ENCODE measurements at places on chromosomes 6 and 20.

- DNase-seq = no peak
Measured at GRCh38 chr6:98653179-98653578, 181.2 kb upstream of the POU3F2 start.

- no peak for DNase-seq
Measured at GRCh38 chr20:59866338-59866737, 67.1 kb downstream of the SYCP2 start.

GRCh38 chr6:3946778-3947177, 97.6 kb downstream of the FAM50B start:
- no peak for DNase-seq

GRCh38 chr6:29593199-29593855, 8.4 kb downstream of the OR2H2 start:
- DNase-seq = no peak

- DNase-seq = no peak
Measured at GRCh38 chr6:55449225-55449624, 122.0 kb downstream of the GFRAL start.

GRCh38 chr20:24875078-24875477, 74.0 kb upstream of the CST7 start:
- DNase-seq = no peak

DNA sequence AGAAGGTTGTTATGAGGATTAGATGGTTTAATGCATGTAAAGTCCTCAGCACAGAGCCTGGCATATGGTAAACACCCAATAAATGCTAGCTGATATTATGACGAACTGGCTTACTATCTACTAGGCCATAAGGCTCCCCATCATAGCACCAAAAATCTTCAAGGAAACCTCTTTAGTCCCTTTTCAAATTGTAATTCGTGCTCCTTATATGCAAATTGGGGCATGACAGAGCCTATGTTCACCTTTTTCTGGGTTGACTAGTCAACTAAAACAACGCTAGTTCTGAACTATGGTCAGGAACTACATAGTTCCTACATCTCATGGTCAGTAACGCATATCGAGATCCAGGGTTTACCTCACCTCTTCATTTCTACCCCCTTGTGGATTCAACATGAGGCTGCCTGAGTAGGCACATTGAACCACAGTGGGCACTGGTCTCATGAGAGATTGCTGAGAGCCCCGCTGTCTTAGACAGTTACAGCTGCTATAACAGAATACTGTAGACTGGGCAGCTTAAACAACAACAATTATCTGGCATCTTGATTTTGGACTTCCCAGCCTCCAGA, 97.2 kb upstream of the TNFAIP3 start:
- DNase-seq = no peak

- DNase-seq = no peak
Measured at GRCh38 chr6:39425346-39426072, 103.0 kb upstream of the KCNK16 start.

DNA sequence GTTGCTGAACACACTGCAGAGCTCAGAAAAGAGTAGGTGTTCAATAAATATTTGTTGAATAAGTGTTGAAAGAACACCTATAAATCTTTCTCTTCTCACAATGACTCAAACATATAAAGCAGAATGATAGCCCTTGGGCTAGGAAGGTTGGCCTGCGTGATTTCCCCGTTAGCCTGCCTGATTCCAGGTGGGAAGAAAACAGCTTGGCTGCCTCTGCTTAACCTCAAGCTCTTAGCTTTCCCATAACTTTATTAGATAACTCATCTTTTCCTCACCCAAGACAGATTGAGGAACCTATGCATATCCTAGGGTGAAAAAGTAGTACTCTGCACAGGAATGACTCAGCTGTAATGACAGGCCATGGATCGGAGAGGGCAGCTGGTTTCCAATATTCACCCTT, 300.3 kb upstream of the ID4 start:
- no peak for DNase-seq

DNA sequence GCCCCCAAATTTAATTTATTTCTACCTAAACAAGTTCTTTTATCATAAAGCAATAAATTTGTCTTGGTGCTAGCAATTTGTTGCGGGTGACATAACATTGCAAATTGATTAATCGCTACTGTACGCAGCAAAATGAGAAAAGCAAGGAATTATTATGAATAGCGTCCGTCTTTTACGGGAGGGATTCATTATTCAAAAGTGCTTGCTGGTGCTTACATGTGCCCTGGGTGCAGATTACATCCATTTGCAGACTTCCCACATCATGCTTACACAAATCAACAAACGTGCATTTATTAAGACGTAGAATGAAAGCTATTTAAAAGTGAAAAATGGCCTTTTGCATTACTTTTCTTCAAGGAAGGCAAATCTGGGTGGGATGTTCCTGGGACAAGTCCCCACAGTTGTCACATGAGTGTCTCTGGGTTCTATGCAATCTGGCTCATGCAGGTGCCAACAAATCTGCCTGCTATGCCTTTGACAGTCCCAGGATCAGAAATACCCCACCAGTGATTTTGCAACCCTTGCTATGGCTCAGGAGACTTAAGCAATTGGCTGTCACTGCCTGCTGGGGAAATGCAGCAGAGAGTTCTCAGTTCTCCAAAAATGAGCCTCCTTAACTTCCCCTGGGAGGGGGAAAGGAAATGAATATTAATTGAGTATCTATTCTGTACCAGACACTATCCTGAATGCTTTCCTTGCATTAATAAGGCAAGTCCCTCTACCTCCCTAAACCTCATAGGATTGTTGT, 30.1 kb upstream of the MAFB start:
- no peak for DNase-seq

DNA sequence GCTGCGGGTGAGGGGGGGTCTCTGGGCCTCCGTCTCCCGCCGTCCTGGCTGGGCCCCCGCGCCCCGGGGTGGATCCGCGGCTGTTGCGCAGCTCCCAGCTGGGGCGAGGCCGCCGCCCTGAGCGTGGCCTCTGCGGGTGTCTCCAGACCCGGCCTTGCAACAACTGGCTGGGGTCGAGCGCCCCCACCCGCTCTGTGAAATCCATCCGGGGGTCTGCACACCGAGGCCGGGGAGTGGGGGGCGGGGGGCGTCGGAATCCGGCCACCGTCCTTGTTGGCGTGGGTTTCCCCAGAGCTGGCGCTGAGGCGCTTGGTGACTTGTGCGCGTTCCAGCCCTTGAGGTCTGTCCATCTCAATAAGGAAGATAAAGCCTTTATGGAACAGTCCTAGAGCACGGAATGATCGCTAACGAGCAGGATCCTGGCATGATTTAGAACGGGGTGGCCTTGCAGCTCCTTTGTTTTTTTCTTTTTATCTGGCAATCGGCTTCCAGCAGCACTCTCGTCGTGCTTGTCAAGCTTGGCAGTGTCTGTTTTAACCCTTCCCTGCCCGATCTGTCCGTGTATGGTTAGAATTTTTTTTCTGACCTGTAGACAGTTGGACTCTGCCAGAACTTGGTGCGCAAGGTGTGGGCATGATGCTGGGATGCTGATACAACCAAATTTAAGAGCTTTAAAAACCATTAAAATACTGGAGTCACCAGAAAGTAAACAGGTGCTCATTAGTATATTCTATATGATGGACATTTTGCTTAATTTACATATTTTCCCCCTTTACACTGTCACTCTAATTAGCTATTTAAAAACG, 675 bp downstream of the DSTN start:
- DNase-seq = no peak

- DNase-seq = no peak
Measured at GRCh38 chr6:109332748-109333147, 49.5 kb downstream of the CD164 start.
